ENCODE measurements at places on chromosomes 13 and 19.

- DNase-seq = no peak
These were observed 1.2 kb upstream of the CXCL17 start for GRCh38 chr19:42443944-42444398.

DNA sequence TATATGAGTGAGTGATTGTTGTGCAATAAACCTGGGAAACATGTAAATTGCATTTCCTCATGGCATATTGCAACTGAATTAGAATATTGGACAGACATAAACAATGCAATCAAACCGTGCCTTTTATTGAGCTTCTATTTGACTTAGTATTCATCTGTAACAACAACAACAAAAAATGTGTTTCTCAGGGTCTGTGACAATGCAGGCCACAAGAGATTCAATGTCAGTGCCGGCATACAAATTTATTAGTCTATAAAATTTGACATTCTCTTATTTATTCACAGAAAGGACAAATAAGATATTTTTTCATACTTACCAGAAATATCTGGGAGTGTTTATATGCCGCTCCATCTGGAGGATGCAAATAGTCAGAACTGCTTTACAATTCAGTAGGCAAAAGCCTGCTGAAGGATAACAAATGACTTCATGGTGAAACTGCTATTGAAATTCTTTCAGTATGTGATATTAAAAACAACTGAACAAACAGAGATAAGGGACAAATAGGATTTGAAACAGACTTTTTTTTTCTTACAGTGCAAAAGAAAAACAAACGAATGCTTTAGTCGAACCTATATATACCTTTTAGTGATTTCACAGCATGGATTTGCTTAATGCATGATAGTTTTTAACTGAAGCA is 77.2 kb downstream of the DACH1 start:
- no peak for DNase-seq

- DNase-seq = no peak
These were observed 55.9 kb downstream of the ZNF431 start for GRCh38 chr19:21197590-21198295.

DNA sequence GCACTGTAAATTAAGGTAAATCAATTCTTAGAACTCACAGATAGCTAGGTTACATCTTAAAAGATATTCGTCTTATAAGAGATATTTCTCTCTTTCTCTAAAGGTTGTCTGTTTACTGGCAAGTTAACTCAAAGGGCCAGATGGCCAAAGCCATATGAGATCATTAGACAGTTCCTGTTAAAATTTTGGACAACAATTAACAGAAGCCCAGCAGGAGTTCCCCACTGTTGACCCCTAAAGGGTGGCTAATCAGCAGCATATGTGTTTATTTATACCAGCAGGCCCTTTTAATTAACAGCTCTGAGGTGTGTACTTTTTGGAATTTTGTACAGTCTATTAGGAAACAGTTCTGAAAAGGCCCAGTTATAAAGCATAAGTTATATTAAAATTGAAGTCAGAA is 245.8 kb downstream of the LIG4 start:
- DNase-seq = no peak

All from CD8-positive, alpha-beta T cell (primary cell).